ENCODE measurements at places on chromosomes 7 and 10.

- DNase-seq, result no peak
Observed at GRCh38 chr10:20887706-20888555, 9.2 kb downstream of the NEBL start.

DNA sequence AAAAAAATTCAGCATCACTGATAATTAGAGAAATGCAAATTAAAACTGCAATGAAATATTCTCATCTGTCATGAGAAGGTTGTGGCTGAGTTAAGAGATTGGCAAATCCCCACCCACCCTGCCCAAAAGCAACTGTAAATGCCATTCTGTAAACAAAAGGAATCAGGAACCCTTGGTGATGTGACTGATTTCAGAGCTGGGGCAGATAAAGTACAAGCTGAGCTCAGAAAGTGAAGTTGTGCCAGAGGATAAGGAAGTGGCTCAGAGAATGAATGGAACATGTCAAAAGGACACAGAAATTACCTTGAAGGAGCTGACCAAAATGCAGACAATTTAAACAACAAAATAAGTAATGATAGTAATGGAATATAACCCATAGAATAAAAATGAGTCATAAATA is 32.7 kb upstream of the ARMS2 start:
- no peak for DNase-seq

- peak; percentile 94 for DNase-seq
Observed at GRCh38 chr10:73577788-73578187, 13.4 kb downstream of the USP54 start.

GRCh38 chr10:98790817-98791216 is 344.1 kb upstream of the HPS1 start:
- DNase-seq, result no peak

DNA sequence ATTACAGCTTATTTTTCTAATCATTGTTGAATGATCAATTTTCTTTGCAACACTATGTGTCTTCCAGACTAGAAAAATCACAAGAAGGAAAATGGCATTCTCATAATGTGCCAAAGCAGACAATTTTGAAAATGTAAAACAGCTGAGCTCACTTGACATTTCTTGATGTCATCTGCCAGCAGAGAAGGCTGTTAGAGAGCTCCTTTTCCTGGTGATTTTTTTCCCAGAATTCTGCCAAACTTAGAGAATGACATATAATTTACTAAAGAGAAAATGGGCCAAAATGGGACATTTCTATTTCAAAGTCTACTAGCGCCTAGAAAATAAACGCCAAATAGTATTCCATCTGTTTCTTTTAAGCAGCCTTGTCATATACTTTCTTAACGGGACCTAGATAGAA is 88.9 kb upstream of the CSTF2T start:
- DNase-seq, result no peak

GRCh38 chr7:118079369-118079768 is 104.6 kb upstream of the LSM8 start:
- no peak for DNase-seq

DNA sequence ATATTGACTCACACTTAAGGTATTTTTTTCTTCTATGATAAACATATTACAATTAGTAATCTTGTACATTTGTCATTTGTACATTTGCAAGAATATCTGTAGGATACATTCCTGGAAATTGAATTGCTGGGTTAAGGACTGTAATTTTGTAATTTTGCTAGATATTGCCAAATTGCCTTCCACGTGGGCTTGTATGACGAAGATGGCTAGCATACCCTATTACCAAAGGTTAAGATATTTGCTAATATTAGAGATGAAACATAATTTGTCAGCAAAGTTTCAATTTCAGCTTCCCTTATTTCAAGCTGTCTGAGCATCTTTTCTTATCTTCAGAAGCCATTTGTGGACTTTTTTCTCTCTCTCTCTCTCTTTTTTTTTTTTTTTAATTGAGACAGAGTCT is 1.0 kb upstream of the LYZL2 start:
- no peak for DNase-seq

GRCh38 chr7:135299235-135299634 is 65.6 kb downstream of the STRA8 start:
- no peak for DNase-seq

GRCh38 chr10:32988604-32989003 is 30.6 kb upstream of the ITGB1 start:
- no peak for DNase-seq

- no peak for DNase-seq
Observed at GRCh38 chr7:26311798-26312197, 20.1 kb downstream of the SNX10 start.

- peak; percentile 65 for DNase-seq
Observed at GRCh38 chr7:42831718-42832522, 80.0 kb downstream of the C7orf25 start.

DNA sequence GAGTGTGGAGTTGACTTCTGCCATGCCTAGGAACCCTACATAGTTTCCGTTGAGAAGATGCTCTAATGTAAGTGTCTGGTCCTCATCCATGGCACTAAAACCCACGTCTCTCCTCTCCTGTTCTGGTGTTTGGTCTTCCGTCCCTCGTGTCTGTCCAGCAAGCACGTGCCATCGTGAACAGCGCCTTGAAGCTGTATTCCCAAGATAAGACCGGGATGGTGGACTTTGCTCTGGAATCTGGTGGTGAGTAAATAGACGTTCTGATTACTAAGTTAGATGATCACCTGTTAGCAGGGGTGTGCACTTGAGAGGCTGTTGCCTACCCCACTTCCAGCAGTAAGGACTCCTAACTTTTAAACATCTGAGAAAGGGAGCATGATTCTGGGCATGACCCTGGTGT is 15.1 kb upstream of the GET4 start:
- DNase-seq, result no peak

GRCh38 chr7:75789361-75789924 is 17.4 kb upstream of the CCL26 start:
- DNase-seq, result no peak

GRCh38 chr10:21039721-21040120 is 142.6 kb upstream of the NEBL start:
- DNase-seq, result no peak

GRCh38 chr7:23680414-23681405 is 711 bp downstream of the FAM221A start:
- DNase-seq, result peak; percentile 39

DNA sequence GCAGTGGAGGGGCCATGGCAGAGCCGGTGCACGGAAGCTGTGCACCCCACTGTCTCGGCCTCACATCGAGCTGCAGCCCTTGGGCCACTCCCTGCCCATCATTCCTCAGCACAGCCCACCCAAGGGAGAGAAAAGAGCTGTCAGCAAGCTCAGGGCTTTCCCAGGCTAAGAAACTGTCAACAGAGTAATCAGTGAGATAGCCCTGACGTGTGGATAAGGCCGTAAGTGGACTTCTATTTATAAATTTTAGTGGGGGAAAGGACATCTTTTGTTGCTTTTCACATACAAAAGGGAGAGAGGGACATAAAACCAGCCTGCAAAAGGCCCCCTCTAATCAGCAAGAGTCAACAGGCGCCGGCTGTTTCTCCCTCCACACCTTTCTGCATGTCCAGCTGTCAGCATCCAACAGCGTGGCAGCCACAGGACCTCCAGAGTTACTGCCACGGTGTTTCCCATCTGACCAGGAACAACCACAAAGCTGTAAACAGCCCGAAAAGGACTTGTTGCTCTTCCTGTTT is 56.8 kb upstream of the DDC start:
- no peak for DNase-seq

- DNase-seq, result no peak
Observed at GRCh38 chr7:106109521-106110237, 2.4 kb downstream of the SYPL1 start.

DNA sequence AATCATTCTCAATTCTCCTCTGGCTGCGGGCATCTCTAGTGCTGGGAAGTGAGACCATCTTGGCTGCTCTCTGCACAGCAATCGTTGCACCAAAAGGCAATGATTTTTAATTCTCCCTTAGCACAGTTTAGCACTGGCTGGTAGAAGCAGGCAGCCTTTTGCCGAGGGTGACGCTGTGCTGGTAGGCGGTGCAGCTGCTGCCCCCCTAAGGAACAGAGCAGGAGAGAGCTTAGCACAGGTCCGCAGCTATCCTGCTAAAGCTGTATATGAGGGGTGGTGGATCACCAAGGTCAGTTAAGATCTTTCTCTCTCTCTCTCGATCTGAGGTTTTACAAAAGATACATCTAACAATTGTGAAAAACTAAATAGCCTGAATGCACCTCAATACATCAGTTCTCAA is 390.1 kb downstream of the GATA3 start:
- no peak for DNase-seq

DNA sequence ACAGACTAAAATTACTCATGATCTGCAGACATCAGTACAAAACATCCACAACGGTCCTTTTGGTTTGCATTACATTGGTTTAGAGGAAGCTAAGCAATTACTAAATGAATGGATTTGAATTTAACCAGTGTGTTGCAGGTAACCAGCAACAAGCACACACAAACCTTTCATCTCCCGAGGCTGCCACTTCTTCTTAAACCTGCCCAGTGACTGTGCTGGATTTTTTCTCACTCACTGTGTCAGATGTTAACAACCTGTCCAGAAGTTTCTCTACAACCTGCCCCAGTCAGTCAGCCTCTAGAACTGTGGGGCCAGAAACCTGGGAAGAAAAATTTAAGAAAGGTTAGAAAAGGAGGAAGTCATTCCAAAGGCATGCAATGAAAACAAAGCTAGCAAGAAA is 2.4 kb upstream of the MEOX2 start:
- no peak for DNase-seq

DNA sequence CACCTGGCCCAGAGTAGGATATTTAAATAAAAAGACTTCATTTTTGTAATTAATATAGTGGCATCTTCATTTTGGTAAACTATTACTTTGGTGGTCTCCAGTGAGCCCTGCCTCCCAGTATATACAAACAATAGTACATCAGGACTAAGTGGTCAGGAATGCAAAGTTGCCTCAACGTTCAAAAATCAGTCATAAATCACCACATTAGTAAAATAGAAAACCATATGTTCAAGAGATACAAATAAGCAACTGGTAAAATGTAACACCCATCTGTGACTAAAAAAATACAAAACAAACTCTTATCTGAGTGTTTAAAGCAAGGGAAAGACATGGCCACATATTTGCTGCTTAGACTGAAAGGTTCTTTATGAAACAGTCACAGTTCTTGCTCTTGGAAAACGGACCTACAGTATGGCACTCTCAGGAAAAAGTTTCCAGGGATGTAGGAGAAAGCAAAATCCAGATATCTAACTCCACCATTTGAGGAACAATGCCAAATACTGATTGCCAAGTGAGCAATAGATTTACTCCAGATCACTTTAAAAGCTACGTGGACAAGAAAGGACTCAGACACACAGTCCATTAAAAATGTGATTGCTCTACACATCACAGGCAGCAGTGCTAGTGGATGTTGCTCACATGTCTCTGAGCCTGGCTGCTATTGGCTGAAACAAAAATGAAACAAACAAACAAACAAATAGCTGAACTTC is 15.1 kb upstream of the RHOBTB1 start:
- DNase-seq, result no peak

DNA sequence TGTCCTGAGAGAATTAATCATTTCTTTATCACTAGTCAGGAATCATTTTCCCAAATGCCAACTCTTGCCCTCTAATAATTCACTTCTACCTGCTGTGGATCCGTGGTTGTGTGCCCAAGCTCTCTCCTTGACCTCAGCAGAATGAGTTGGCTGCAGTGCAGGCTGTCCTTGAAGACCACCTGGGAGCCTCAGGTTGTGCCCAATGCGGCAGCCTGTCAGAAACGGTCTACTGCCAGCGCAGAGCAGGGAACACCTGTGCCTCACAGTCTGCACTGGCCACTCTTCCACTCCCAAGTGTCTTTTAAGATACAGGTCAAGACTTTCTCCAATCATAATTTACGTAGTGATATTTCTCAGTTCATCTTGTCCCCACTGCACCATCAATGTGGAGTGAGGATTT is 246.0 kb upstream of the PHF14 start:
- DNase-seq, result no peak

DNA sequence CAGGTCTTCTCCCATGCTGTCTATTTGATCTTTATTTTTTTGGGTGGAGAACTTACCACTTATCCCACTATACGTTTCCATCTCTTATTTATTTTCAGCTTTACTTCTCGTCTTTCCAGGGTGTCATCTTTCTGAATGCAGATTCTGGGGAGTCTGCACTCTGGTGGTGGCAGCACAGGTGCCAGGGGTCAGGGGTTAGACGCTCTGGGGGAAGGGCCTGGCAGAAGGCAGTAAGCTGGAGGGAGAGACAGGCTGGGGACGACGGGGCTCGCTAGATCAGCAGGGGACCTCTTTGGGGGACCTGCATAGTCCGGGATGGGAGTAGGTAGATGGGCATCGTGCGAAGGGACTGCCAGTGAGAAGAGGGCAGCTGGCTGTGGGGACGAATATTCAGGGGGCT is 22.3 kb downstream of the CHST12 start:
- DNase-seq, result no peak

- no peak for DNase-seq
Observed at GRCh38 chr7:315516-316265, 25.7 kb downstream of the FOXL3 start.

DNA sequence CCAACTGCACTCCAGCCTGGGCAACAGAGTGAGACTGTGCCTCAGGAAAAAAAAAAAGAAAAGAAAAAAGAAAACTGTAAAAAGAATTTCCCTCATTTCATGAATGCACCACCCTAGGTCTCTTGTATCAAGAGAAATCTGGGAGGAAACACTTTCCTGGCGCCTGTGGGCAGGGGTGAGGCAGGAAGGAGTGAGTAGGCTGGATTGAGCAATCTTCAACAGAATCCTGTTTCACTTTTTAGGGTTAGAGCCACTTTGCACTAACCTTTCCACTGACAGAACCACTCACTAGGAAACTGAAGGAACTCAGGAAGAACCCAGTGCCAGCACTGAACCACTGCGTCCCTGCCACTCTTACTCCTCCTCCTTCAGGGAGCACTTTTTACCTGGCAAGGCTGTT is 282.1 kb downstream of the CCDC3 start:
- no peak for DNase-seq

DNA sequence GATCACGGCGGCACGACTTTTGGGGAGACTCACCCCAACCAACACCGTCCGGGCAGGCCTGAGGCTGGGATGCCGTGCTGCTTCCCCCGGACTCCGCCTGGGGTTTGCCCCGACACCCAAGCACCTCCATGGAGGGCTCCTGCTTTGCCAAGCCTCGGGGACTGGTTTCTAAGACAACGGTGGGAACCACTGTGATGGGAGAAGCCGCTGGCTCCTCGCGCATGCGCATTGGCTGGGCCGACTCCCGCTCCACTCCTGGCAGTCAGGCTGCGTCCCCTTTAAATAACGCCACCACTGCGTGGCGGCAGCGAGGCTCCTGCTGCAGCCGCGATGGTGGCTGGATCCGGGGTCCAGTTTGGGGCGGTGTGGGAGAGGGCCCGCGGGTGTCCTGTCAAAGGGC is 201.0 kb downstream of the ZNF716 start:
- DNase-seq, result no peak

Data from breast epithelium (tissue), 4 donors.